ENCODE measurements at places on chromosomes 2 and 18. TPM values are rescaled to one million over a fixed set of nuclear protein-coding genes. Genes with fewer than 3 reads are reported as not detected.

The C2orf66 gene
- total RNA-seq, result not detected

DNA sequence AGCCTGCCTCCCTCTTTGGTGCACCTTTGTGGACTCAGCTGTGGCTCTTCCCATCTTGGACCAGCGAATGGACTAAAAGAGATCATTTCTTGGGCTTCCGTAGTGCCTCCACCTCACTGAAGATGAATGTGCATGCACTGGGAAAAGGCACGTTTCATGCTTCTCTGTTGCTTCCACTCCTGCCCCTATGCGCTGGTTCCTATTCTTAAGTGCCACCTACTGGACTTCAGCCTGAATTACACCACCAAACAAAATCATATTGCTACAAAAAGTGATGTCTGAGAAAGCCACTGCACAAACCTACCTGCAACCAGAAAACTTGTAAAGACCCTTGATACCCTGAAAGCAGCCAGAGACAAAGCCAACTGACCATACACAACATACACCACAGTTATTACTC lies 695.6 kb downstream of the TSN start:
- peak; percentile 62 for DNase-seq

DNA sequence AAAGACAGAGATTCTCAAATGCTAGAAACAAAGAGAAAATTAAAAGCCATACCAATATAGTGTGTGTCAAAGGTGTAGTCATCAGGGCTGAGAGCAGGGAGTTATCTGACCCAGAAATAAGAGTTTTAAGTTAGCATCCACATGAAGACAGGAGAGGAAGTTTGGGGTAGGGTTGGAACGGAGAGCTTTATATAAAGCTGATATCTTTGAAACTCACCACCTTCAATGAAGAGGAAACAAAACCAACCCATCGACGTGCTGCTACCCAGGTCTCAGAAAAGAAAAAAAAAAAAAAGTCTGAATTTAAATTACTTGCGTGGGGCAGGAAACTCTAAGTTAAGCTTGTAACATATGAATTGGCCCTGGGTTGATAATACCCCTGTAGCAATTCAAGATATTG lies 42.4 kb downstream of the ARL4C start:
- no peak for DNase-seq

GRCh38 chr2:62303788-62304187 lies 107.9 kb downstream of the B3GNT2 start:
- no peak for DNase-seq

DNA sequence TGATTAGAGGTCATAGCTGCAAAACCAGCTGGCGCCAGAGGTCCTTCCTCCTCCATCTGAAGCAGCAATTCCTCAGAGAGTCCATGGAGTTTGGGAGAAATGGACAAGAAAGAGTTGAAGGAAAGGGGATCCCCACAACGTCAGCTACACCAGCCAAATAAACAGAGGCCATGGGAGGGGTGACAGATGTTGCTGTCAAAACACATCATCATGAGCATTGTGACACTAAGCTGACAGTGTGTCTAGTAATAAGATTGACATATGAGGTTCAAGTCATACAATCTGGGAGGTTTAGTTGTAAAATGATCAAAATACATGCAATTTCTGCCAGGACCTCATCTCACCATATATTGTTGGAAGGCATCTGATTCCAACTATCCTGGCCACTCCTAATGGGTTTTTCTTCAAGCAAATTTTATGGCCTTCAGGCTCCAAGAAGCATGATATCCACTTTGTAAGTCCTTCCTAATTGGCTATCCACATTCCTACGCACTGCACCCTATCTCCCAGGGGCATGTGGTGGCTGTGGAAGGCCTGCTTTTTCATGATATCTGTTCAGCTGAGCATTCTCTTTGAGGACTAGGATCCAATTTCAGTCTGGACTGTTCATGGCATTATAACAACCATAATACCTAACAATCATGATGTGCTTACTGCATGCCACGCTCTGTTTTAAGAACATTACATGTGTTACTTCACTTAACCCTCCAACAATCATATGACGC lies 335.0 kb upstream of the ID2 start:
- DNase-seq, result no peak

DNA sequence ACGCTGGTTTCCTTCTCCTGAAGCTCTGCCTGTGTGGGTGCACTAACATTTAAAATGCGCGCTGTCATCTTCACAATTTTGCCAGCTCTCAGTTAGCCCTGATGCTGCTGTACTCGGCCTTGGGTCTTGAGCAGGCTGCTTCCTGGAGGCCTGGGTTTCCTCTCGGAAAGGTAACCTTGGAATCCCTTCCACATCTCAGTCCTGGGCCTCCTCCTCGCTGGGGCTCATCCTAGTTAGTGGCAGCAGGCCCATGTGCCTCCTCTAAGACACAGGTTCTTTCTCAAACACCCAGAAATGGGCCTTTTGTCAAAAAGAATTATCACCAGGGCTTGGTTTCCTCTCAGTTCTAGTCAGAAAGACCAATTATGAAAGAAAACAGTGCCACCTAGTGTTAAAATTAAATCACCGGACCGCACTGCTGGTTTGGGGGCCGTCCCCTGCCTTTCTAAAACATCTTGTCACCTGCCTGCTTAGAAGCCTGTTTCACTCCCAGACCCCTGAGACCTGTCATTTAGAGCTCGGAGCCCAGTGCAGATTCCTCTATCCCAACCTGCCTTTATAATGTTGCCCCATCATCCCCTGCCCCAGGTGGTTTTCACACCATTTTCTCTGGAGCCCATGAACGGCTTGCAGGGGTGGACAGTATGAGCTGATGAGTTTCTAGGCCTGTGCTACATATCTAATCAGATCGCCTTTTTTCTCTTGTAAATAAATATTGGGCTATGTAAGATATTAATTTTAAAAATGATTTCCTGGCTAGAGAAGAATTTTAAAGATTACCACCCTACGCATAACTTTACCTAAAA lies 42.4 kb downstream of the HK2 start:
- peak; percentile 67 for DNase-seq

GRCh38 chr2:181123798-181124231 lies 143.4 kb downstream of the UBE2E3 start:
- peak; percentile 25 for DNase-seq

The PFN4 gene
- total RNA-seq, result 2.4 TPM

- peak; percentile 82 for DNase-seq
Observed at GRCh38 chr2:133641497-133641896, 73.2 kb upstream of the NCKAP5 start.

The C2orf78 gene
- total RNA-seq, result not detected

DNA sequence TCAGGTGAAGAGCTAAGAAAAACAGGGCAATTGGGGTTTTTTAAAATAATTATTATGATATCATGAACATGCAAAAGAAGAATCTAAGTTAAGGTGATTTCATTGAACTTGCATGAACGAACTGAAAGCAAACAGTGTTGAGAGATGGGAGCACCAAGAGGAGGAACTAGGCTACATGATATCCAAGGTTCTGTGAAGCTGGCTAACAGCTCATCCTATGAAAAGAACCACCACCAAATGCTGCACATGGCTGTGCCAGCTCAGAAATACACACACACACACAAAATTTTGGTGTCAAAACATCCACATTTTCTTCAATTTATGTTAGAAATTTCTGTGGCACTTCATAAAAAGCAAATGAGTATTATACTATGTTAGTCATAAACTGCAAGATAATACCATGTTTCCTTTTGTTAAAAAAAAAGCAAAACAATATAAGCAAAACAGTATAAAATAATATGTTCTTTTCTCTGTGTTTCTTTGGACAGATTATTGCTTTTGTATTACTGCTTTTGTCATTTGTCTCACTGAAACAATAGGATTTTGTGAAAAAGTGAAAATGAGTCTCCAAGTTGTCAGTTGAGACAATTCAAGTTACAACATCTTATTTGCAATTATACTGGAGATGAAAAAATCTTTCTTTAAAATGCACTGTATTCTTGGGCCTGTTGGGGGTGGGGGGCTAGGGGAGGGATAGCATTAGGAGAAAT lies 12.6 kb upstream of the TTC32 start:
- DNase-seq, result no peak

The TEX44 gene
- not detected for total RNA-seq

The PSMG2 gene
- 188 TPM for total RNA-seq

DNA sequence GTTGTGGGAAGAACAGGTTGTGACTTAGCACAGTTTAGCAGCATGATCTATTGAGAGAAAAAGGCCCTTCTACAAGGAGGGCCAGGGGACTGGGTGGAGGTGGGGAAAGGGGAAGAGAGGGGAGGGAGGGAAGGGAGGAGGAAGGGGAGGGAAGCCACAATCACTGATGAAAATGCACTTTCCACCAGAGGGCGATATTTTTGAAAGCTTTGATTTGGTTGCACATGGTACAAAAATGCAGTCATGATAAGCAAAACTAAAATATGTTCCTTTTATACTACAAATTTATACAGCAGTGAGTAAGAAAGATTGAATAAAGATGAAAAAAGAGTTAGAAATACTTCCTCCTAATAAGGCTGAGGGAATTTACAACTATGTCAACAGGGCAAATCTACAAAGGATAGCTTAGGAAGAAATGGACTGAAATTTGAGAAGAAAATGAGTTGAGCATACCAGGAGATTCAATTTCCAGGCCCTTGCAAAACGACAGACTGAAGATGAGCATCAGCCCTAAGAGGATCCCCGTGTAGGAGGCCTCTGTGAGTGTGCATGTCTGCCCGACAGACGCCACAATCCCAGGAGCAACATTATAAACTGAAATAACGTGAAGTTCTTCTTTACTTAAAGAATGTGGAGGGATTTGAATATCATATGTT lies 17.2 kb downstream of the SH3YL1 start:
- peak; percentile 50 for DNase-seq

- DNase-seq, result no peak
Observed at GRCh38 chr2:73964223-73964622, 20.5 kb upstream of the TET3 start.

DNA sequence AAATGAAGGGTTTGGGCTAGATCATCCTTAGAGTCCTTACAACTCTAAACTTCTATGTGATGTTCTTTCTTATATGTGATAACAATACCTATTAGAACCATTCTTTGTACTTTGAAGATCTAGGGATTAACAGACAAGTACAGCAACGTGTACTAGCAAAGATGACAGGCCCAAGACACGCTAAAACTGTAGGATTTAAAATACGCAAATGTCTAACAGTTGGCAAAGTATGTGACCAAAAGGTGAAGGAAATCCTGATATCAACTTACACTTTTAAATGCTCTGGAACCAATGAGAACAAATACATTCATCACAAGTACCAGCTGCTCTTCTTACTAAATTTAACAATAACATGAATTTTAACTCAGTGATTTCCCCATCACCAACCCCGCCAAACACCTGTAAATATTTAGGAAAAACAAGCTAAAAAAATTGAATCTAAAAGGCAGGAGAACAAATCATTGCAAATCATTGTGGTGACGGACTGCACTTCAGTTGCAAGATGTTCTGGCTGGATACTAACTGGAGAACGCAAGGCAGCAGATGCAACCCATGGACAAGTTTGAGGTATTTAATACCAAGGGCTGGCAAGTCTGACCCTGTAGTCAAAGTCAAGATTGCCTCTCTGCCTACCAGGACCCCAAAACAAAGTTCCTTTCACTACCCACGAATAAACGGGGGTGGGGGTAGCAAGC lies 1.4 kb downstream of the ANKRD44 start:
- DNase-seq, result no peak

The PLGLB1 gene
- 0.36 TPM for total RNA-seq

The COBLL1 gene
- total RNA-seq, result 0.39 TPM

DNA sequence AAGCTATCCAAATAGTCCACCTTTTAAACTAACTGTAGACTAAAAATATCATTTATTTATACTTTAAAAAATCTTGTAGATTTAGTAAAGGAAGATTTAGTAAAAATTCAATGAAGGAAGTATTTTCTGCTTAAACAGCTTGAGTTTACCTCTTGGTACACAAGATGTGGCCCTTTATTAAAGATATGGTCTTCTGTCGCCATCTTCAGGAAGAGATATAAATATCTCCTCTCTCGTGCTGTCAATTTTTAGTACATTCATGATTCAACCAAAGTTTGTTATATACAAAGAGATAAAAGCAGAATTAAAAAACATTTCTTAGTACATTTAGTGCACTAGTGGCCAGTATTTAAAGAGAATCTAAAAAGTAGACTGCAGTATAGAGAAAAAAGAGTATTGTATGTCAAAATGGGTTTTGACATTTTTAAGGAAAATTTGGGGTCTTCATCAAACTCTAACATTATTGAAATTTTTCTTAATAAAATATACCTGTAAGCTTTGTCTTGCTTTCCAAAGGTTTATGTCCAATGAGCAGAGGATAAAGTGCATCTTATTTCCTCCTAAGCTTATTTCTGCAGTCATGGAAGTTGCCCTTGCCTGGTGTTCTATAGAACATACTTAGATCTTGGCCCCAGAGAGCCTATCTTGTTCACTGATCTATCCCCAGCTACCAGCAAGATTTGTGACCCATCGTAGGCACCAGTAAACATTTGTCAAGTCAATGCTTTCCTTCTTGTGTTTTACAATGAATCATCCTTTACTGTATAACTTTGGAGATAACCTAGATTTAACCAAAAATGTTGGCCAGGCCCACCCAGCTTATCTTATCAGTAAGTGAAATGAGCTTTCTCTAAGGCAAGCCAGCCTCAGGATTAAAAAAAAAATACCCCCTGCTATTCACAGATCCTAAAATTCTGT lies 18.5 kb upstream of the EML6 start:
- peak; percentile 73 for DNase-seq

DNA sequence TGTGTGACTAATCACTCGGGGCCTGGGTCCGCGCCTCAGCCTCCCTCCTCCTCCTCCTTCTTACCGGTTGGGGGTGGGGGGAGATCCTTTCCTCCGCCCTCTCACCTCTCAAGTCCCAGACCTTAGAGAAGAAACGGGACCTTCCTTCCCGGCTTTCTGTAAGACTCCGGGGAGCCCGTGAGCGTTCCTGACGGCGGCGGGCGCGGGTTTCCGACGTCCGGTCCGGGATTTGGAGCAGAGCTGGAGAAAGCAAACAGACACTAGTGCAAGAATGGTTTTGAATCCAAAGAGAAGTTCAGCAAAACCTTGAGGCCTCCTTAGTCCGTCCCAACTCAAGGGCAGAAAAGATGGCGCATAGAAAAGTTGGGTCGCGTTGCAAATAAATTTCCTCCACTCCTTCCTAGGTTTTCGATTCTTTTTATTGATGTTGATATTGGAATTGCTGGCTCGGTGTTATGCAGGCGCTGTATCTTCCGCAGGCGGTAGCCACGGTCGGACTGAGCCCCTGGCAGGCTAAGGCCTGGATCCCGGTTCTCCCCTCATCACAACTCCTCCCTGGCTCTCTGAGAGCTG lies 2.0 kb downstream of the DLX1 start:
- DNase-seq, result no peak

Measured in RPMI7951 (cell line).